ENCODE measurements at places on chromosomes 5 and 9.

DNA sequence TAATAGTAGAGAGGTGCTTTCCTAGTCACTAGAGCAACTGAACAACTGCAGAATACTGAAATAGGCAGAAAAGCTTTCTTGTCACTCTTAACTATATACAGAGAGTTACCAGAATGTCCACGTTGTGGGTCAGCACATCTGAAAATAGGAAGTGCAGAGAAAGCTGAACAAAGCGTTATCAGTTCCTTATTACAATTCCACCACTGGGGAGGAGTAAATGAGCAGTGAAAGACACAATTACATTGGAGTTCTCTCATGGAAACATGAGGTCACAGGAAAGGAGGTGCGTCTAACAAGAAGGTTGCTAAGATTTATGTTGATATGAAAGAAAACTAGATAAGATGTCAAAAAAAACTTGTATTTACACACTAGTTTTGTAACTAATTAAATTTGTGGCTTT, 461.9 kb upstream of the COX7C start:
- no peak for DNase-seq

DNA sequence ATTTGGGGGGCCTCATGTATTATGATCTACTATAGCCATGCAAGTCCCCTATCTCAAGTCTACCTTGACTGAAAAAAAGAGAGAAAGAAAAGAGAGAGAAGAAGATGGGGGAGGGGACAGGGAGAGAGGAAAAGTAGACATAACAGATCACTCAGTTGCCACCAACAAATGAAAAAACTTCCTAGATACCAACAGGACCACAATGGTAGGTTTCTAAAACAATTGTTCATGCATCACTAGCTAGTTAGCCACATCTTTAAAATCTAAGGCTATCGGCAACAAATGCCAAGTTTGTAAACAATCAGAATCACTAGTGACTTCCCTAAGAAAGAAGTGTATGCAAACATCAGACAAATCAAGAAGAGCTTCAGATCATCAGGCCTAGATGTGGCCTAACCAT, 328.2 kb downstream of the BNC2 start:
- DNase-seq, result no peak

DNA sequence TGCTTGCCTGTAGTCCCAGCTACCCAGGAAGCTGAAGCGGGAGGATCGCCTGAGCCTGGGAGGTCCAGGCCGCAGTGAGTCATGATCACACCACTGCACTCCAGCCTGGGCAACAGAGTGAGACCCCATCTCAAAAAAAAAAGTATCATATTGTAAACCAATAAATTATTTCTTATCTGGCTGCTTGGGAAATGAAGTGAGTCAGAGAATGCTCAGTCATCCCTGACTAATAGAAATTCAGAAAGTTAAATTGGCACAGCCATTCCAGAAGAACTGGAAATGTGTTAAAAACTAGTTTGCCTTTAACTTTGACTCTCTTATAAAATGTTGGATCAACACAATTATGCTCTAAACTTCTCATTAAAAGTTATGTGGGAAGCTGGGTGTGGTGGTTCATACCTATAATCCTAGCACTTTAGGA, 9.8 kb upstream of the GNE start:
- no peak for DNase-seq

- DNase-seq, result no peak
These were observed 403.3 kb upstream of the PTPRD start for GRCh38 chr9:11016081-11016480.

DNA sequence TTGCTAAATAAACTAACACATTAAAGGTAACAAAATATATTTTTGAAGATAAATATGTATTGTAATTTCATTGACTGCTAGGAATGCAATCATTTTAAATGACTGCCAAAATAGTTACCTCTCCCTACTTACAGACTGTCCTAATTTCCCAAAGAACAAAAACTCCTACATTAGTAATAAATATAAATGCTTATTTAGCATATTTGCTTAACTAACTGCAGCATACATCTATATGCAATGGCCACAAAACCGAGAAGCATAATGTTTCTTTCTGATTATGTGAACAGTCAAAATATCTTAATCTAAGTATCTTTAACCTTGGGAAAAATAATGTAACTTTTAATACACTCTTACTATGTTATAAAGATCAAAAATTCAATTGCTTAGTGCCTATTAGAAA, 431.7 kb downstream of the HCN1 start:
- DNase-seq, result no peak

GRCh38 chr9:121569266-121569648, 69.6 kb upstream of the GGTA1 start:
- no peak for DNase-seq

- DNase-seq, result no peak
These were observed 55.9 kb downstream of the FNBP1 start for GRCh38 chr9:129987047-129987446.

DNA sequence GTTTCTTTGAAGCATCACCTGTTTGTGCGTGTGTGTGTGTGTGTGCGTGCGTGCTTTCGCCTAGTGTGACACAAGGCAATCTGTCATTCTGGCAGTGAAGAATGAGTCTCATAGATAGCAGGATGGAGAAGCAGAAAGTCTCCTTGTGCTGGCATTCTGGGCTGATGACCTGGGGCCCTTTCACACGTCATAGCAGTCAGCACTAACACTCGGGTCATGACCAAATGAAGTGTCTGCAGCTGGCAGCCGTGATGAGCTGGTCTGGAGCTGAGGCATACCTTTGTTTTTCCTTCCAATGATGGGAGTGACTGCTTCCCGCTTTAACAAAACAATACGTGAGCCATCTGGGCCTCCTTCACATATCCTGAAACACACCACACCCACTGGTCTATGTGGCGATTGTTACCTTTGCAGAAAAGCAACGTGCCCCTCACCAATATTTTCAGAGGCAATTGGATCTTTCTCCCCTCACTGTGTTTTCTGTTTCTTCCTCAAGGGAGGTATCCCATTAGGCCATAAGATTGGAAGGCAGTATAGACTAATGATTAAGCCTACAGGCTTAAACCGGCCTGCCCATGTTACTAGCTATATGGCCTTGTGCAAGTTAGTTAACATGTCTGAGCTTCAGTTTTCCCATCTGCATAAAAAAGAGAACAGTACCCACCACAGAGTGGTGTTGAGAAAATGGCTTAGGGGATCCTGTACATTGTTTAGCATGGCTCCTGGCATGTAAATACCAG, 88.8 kb downstream of the SREK1 start:
- no peak for DNase-seq

GRCh38 chr5:126119887-126120442, 303.2 kb upstream of the GRAMD2B start:
- no peak for DNase-seq

DNA sequence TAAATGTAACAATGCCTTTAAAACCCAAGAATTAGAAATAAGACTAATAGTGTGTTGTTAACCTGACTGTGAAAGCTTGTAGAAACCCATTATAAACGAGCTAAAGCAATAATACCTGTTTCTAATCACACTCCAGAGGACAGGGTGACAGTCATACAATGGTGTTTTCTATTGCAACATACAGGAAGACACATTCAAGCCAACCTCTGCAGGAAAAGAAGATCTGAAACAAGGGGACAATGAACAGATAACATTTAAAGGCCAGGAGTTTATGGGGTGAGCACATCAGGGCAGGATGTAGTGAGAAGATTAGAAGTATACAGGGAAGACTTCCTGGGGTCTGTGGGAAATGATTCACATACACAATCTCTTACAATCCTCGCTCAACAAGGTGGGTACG, 13.8 kb downstream of the BARHL1 start:
- no peak for DNase-seq

GRCh38 chr9:107727086-107727780, 237.7 kb upstream of the KLF4 start:
- no peak for DNase-seq

- DNase-seq, result no peak
These were observed 61.6 kb downstream of the WNK2 start for GRCh38 chr9:93245437-93245970.

GRCh38 chr9:128940271-128940921, 7.0 kb downstream of the DOLK start:
- no peak for DNase-seq
